ENCODE measurements at places on chromosomes 3 and 15.

- DNase-seq: no peak
Measured at GRCh38 chr3:152257563-152258035, 11.1 kb upstream of the MBNL1 start.

- DNase-seq: no peak
Measured at GRCh38 chr15:73550190-73550589, 83.0 kb downstream of the NPTN start.

DNA sequence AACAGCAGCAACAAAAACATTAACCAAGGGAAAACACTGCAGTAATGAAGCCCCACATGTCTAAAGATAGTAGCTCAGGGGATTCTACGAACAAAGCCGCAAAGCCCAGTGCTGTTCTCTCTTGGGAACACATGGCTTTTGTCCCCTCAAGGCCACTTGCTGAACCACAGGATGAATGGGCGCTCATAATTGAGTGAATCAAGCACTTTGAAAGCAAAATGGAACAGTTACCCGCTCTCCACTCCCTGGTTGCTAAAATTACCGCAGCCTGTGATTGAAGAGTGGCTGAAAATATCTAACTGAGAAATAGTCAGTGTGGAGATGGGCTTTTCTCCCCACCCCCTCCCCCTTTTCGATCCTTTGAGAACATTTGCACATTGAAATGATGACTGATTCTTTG lies 39.6 kb downstream of the RASGRF1 start:
- DNase-seq: no peak

DNA sequence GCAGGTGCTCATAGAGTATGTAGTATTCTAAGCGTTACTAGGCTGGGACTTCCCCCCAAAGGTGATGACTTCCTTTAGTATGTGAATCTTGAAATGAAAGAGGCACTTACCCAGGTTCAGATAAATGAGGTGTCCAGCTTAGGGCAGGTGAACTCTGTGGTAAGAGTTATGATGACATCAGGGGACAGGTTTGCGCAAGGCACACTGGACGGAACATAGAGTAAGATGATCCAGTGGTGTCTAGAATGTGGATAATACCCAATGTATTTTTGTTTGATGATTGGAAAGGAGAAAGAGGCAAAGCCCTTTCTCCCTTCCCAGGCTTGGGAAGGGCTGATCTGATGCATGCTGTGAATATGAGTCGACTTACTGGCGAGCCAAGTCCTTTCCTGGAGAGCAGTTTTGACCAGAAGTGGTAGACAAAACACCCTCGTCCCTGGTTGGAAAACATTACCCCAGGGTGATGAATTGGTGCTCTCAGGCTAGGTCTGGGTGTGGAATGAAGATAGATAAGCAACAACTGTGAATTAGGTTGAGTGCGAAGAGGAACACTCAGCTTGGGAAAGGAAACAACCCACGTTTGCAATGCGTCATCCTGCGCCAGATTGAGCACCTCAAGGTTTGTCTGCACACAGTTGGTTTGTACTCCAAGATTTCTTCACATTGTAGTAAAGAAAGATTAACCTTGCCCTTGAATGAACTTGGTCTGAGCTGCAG lies 124.2 kb downstream of the GHSR start:
- DNase-seq: no peak

- DNase-seq: no peak
Measured at GRCh38 chr3:148077318-148077923, 620.3 kb upstream of the AGTR1 start.

DNA sequence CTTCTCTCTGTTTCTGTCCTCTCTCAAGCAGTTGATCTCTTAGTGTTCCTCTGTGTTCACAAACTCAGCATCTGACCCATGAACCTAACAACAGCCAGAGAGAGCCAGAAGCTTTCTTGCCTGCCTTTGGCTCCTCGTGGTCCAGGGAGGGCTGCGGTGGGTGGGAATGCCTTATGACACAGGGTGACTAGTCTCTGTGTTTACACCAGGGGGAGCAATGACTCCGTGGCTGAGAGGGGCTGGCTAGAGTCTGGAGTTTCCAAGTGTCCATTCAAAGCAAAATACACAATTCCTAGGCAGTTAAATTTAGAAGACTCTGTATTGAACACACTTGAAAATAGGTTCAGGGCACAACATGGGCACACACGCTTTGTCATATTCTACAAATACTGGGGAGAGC lies 370.0 kb upstream of the FRG2C start:
- no peak for DNase-seq

DNA sequence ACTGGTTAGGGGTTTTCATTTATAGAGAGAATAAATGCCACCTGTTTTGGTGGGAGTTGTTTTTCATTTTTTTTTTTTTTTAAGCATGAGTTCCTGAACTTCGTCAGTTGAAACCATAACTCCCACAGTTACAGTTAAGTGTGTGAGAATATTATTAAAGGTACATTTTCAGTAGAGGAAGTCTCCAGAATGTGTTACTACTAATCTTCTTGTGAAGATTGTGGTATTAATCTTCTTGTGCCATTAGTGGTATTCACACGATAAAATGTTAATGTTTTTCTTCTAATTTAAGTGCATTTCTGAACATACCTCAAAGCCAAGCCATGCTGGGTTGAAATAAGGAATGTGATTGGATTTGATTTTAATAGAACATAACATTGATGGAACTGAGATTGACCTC lies 437.9 kb upstream of the GOLIM4 start:
- DNase-seq: no peak

- DNase-seq: peak; percentile 3
Measured at GRCh38 chr3:198079771-198080520, 119.9 kb downstream of the LMLN start.

GRCh38 chr3:65996589-65996988 lies 42.1 kb downstream of the MAGI1 start:
- no peak for DNase-seq

DNA sequence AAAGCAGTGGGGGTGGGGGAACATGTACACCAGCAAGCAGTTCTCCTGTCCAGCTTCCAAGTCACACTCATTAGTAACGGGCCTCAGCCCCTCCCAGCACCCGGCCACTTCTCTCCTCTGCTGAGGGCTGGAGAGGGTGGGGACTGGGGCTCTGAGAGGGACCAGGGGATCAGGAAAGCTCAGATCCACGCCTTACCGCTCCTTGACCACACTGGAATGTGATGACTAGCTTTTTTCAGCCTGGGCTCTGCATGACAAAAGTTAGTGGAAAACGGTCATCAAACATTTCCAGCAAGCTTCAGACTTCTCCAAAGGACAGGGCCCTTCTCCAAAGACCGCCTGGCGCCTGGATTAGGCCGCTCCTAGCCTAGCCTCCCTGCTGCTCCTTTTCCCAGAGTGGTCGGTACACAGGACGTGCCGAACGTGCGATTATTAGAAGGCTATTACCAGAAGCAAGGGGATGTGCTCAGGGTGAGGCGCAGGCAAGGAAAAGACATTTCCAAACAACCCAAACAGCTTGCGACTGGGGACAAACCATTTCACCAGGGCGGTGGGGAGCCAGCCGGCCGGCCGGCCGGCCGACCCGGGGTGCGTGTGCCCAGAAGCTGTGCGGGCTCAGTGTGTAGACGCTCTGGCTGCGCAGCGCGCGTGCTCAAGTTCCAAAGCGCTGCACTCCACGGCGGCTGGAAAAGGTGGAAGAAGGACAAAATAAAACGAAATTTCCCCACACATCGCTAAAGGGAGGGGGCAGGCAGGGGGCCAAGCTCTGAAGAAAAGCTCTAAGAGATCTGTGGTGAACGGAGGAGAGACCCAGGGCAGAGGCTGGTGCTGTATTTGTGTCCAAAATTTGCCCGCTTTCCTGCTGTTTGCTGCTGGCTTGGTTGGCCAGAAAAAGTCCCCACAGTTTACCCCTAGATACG lies 51.0 kb upstream of the SSR3 start:
- no peak for DNase-seq
